Gastroesophageal sphincter (tissue), 4 donors: ENCODE measurements at places on chromosomes 1 and 21. TPM values are rescaled to one million over a fixed set of nuclear protein-coding genes. Genes with fewer than 3 reads are reported as not detected.

PDXK gene
- total RNA-seq, result 35.1 TPM

RBP7 gene
- total RNA-seq, result 22.8 TPM

C1orf94 gene
- total RNA-seq, result not detected

IFNLR1 gene
- 1.2 TPM for total RNA-seq

MAP3K7CL gene
- 2.6 TPM for total RNA-seq
